Kasumi-1 (cell line): ENCODE measurements at places on chromosomes 13 and 19.

DNA sequence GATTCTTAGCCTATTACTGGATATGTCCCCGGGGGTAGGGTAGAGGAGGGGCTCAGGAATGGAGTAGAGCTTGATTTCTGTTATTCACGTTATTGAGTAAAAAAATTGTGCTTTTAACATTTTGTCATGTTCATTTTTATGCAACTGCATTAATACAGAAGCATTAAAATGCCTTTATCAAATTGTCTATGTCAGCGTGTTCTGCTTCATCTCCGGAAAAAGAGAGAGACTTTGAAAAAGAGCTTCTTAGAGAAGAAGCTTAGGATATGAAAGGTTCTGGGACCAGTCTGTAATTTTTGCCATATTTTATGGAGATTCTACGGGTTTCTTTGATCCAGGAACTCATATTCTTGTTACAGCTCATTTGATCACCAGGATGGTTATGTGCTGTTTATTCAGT, 82.0 kb downstream of the SLC10A2 start:
- no peak for DNase-seq

GRCh38 chr13:77715233-77715891, 17.9 kb downstream of the SLAIN1 start:
- DNase-seq: no peak

DNA sequence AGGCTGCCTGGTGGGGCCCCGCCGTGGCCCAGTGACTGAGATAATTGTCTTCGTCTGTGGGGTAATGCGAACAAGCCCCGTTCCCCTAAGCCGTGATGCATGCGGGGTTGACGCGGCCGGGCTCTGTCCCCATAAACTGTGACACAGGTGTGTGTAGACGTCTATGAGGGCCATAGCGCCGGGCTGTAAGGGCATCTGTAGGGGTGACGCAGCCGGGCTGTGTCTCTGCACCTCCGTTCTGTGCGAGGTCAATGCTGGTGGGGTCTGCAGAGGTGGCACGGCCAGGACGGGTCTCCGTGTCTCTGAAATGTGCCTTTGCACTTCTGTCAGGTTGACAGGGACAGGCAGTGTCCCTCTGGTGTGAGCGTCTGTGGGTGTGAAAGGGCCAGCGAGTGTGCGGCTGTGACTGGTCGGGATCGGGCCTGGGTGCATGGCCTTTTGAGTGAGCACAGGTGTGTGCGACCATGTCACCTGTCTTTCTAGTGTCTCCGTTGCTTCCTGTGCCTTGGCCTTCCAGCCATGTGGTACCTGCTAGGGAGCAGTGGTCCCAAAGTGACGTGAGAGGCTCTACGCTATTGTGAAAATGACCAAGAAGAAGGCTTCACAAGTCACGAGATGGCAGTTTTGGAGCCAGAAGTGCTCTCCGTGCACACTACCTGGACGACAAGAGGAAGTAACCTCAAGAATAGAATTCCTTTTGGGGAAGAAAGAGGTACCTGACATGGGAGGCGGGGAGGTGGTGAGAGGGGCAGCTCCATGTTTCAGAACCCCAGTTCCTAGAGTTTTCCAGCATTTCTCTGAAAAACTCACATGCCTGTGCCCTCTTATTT, 16.4 kb upstream of the ZNF331 start:
- no peak for DNase-seq

GRCh38 chr13:36549126-36549702, 116.9 kb downstream of the CCNA1 start:
- no peak for DNase-seq

GRCh38 chr19:30446850-30447552, 74.8 kb downstream of the ZNF536 start:
- no peak for DNase-seq

- no peak for DNase-seq
These were observed 32.6 kb downstream of the PDE4A start for GRCh38 chr19:10452726-10453618.

DNA sequence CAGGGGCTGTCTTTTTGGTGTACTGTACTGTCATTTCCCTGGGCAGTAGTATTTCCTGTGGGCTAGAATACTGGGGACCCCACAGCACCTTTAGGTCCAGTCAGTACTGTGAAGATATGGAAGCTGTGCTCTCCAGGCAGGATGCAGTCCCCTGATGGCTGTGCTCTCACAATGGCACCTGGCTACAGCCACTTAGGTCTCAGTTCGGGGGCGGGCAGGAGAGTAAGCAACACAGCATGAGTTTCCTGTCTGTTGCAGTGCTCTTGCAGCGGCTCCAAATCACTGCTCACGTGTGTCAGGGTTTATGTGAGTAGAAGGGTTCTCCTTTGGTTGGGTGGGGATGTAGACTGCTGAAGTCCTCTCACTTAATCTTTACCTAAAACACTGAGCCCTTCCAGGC, 810.4 kb downstream of the DACH1 start:
- no peak for DNase-seq

GRCh38 chr19:18098891-18099622, 1.5 kb downstream of the MAST3 start:
- no peak for DNase-seq

DNA sequence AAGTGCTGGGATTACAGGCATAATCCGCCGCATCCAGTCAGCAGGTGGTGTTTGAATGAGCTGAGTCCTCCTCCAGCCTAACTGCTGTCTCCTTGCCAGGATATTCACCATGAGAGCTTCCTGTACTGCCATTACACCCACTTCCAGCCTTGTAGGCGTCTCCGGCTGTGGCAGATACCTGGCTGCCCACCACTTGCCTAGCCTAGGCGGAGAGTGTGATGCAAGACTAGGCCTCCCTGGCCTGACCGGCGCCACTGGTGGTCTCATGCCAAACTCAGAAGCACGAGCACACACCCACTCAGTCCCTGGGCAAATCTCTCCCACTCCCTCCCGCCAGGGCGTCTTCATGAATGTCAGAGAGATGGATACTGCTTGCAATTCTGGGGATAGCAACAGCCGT, 16.6 kb downstream of the IL12RB1 start:
- no peak for DNase-seq

DNA sequence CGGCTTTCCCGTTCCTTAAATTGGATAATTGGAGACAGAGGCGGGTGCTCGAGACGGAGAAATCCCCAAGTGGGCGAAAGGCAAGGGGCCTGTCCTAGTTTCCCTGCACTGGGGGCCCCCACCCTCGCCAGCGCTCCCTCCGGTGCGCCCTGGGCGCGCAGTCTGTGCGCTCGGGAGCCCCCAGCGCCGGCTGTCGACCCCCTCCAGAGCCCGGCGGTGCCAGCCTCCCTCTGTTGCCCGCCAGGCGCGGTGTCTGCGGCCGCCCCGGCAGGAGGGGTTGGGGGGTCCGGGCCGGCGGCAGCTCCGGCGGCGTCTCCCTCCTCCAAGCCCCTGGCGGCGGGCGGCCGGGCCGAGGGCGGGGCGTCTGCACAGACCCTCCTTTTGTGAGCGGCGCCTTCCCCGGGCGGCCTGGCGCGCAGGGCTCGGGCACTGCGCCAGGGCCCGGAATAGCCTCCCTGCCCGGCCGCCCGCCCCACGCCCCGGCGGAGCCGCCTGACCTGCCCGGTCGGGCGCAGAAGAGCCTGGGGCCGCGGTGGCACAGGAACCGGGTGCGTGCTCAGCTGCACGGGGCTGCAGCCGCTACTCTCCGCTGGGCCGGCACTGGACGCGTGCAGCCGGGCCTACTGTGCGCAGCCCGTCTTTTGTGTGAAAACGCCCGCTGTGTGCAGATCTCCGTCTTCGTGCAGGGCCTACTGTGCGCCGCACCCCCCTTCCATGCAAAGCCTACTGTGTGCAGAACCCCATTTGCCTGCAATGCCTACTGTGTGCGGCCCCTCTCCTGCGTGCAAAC, 13.2 kb downstream of the GADD45B start:
- no peak for DNase-seq

DNA sequence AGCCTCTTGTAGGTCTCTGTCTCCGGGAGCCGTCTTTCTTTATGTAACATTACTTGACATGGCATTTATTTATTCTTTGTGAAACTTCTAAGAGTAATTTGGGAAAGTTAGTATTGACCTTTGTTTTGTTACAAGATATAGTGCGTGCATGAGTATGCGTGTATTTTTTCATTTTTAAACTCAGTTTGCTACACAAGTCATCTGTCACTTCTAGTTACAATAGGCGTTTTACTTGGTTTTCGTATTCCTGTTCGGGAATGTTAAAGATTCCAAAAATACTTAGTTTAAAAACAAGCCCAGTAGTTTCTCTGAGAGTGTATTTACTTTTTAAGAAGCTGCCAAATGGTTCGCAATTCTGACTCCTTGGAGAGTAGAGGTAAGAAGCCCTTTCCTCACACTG, 3.2 kb downstream of the PDS5B start:
- no peak for DNase-seq

GRCh38 chr19:28999724-29000433, 213.1 kb downstream of the UQCRFS1 start:
- DNase-seq: no peak

DNA sequence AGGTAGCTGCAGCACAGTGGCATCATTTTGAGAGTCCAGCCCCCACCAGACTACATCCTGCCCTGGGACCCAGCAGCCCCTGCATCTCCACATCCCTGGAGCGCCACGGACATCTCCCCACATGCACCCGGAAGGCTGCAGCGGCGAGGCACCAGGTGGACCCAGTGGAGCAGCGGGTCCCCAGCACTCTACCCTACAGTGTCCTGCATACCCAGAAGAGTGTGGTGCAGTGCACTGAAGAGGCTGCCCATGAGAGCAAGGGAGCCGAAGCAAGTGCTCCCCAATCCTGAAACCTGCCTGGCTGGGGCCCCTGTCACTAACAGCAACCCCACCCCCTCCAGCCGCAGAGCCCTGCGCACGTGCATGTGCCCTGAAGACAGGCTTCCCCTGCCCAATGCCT, 21.3 kb upstream of the SLC7A9 start:
- DNase-seq: no peak

- DNase-seq: peak; percentile 6
These were observed 33.7 kb upstream of the ZNF724 start for GRCh38 chr19:23283925-23284324.

DNA sequence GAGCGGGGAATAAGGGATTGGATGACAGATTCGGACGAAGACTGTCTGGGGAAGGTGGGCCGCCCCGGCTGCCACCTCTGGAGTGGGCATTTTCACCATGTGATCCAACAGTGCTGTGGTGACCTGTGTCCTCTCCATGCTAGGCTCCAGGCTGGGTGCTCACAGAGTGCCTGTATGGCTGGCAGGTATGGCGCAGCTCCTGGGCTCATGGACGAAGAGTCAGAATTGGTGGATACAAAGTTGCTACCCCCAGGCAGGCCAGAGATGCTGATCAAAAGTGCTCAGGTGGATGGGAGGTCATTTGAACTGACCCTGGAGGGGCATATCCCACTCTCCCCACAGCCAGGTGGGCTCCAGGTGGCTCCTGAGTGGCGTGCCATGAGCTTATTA, 111.3 kb upstream of the UQCRFS1 start:
- no peak for DNase-seq

- no peak for DNase-seq
These were observed 102.5 kb downstream of the FLT1 start for GRCh38 chr13:28392428-28392827.

DNA sequence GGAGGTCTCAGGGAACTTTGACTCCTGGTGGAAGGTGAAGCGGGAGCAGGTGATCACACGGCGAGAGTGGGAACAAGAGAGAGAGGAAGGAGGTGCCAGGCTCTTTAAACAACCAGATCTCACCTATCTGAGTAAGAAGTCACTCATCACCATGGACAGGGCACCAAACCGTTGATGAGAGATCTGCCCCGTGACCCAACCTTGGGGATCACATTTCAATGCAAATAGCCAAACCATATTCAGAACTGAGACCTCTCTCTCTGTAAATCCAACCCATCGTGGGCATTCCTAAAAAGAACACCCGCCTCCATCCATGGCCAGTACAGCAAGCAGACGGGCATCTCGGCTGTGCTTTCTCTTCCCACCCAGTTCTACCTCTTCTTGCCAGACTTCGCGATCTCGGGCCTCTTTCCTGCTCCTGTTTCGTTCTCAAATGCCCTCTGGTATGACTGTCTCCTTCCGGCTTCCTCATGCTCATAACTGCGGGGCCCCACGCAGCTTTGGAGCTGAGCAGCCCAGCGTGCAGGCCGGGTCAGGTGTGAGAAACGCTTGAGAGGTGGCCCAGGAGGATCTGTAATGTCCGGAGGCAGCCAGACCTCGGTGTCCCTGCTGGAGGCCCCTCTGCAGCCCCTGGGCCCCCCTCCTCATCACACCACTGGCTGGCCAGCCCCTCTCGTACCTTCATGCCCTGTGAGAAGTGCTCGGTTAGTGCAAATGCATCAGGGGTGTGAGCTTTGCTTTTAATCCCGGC, 97.0 kb upstream of the GPR183 start:
- no peak for DNase-seq

DNA sequence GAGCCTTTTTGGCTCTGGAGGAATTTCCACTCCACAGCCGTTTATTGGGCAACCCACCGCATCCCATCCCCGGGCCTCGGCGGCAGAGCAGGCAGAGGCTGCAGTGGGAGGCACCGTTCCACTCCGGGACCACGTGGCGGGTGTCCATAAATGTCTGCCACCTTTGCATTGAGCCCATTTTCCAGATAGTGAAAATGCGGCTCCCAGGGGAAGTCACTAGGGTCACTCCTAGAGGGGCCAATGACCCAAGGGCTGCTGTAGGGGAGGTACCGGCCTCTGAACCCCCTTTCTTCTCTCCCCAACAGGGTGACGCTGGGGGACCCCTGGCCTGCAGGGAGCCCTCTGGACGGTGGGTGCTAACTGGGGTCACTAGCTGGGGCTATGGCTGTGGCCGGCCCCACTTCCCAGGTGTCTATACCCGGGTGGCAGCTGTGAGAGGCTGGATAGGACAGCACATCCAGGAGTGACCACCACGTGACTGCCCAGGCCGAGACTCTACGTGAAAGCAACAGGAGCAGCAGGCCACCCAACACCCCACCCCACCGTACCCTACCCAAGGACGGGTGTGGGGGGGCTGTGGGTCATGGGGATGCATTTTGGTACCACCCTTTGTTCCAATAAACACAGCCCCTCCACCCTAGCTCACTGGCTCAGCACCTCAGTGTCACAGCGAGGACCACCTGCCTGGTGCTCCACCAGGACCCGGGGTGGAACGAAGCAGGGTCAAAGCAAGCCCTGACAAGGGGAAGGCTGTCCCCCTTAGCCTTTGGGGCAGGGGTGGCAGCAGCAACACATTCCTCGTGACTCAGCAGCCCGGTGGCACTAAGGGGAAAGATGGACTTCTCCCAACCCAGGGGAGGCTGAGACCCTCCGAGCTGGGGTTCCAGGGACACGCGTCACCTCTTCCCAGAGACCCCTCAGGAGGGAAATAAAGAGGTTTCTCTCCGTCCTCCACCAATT, 1.5 kb downstream of the TIMM13 start:
- no peak for DNase-seq

DNA sequence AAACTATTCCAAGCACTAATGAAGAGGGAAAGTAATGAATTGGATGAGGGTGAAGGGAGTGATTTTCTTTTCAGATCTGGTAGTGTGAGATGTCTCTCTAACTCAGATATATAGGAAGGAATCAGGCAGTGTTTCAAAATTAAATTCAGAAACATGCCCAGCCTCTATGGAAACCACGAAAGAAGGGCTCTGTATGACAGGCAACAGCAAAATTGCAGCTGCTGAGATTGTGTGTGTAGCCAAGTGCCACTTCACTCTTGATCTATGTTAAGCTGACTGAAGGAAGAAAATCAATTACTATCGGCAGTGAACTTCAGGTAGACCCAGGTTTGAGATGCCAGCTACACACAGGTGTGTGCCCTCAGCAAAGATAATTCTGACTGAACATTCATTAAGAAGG, 387.4 kb downstream of the PCDH9 start:
- DNase-seq: no peak
